ENCODE measurements at places on chromosomes 11 and 22. TPM values are rescaled to one million over a fixed set of nuclear protein-coding genes. Genes with fewer than 3 reads are reported as not detected.

EPS8L2 gene
- 76.7 TPM for total RNA-seq

GTSE1 gene
- total RNA-seq: not detected

PES1 gene
- 24.7 TPM for total RNA-seq

IL17RA gene
- 84.1 TPM for total RNA-seq

GLYATL2 gene
- total RNA-seq: not detected

OR2AT4 gene
- total RNA-seq: not detected

CEND1 gene
- not detected for total RNA-seq

TST gene
- 22.7 TPM for total RNA-seq

OR51D1 gene
- not detected for total RNA-seq

MAP6 gene
- 15.8 TPM for total RNA-seq

- DNase-seq: no peak
Observed at GRCh38 chr11:70705097-70705496, 306.8 kb downstream of the CTTN start.

- peak; percentile 93 for DNase-seq
Observed at GRCh38 chr22:36180038-36180880, 19.7 kb upstream of the APOL3 start.

- no peak for DNase-seq
Observed at GRCh38 chr11:26297189-26297975, 34.5 kb upstream of the ANO3 start.

GRCh38 chr22:26267856-26268255 lies 98.6 kb downstream of the SEZ6L start:
- no peak for DNase-seq

- DNase-seq: no peak
Observed at GRCh38 chr11:34305193-34305592, 52.6 kb downstream of the ABTB2 start.

DNA sequence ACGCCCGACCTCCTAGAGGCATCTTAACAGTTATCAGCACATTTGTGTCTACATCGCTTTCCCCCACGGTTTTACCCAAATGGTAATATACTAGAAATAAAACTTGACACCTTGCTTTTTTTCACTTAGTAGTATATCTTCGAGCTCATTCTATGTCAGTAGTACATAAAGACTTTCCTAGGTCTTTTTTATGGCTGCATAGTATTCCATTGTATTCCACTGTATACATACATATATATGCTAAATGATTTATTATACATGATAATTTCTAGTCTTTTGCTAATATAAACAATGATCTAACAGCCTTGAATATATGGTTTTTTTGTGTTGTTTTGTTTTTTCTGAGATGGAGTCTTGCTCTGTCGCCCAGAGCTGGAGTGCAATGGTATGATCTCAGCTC lies 34.8 kb upstream of the DLAT start:
- no peak for DNase-seq

DNA sequence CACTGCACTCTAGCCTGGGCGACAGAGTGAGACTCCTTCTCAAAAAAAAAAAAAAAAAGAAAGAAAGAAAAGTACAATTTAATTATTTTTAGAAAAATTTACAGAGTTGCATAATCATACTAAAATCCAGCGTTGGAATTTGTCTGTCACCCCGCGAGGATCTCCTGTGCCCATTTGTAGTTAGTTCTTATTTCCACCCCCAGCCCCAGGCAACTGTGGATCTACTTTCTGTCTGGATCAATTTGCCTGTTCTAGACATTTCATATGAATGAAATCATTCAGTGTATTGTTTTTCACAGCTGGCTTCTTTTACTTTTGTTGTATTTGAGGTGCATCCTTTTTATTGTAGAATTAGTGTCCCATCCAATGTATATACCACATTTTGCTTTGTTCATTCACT lies 102.6 kb upstream of the RASSF10 start:
- DNase-seq: no peak

DNA sequence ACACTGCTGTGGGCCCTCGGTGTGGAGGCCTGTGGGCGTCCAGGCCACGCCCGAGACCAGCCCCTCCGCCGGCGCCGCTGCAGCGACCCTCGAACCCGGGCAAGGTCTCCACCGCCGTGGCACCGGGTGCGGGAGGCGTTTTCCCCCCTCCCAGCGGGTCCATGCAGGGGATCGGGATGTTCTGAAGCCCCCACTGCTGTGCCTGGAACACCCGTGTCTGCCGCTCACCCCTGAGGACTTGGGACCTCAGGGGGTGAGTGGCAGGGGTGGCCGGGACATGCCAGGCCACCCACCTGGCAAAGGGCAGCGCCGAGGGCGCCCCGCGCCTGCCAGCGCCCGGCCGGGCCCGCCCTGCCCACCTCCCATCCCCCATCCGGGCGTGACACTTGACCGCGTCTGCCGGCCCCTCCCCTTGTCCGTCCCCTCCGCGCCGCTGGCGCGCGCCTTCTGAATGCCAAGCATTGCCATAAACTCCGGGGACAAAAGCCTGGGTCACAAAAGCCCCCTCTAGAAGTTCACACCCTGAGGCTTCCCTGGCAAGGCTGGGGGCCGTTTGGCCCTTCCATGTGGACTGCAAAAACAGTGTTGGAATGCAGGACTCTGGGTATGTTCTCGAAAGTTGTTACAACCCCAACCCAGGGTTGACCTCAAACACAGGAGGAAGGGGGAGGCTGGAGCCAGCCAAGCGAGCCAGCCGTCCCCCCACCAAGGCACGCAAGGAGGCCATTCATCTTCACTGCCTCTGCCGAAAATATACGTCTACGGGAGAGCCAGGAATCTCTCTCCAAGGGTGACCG lies 819 bp upstream of the KCNQ1OT1 start:
- DNase-seq: peak; percentile 6

GRCh38 chr11:20037396-20038153 lies 122.7 kb downstream of the DBX1 start:
- DNase-seq: no peak

GRCh38 chr22:30204742-30205111 lies 41.8 kb downstream of the LIF start:
- no peak for DNase-seq

- no peak for DNase-seq
Observed at GRCh38 chr11:119044708-119045107, 12.3 kb downstream of the HYOU1 start.

DNA sequence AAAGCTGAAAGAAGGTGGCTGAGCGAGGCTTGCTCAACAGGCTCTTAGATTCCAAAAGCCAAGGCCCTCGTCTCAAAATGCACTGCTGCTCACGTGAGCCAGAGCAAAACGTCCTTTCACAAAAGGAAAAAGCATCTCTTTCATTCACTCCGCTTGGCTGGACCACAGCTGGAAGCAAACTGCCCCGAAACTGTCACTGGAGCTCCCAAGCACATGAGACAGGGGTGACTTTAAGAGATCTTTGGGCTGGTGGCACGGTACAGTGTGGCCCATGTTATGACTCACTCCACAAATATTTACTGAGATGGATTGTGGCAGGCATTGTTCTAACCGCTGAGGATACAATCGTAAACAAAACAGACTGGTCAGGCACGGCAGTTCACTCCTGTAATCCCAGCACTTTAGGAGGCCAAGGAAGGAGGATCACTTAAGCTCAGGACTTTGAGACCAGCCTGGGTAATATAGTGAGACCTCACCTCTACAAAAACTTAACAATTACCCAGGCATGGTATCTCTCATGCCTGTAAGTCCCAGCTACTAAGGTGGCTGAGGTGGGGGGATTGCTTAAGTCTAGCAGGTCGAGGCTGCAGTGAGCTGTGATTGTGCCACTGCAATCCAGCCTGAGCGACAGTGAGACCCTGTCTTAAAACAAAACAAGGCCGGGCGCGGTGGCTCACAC lies 3.6 kb downstream of the PLA2G6 start:
- DNase-seq: no peak

DNA sequence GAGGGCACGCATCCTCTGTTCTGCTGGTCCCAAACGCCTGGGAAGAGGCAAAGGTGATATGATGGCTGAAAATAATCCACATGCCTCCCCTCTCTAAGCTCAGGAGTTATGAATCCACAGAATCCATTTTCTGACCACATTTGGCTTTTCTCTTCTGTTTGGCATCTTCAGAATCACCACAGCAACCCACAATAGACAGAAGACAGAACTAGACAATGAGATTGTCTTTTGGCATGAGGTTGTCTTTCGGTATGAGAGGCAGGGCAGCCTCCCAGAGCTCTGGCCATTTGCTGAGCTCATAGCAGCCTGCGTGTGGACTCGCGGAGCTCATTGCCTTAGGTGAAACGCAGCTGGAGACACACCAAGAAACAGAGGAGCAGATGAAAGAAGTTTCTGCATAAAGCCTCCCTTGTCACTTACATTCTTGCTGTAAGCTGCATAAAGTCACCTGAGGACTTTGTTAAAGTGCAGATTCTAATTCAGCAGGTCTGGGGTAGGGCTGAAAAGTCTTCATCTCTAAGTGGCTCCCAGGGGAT lies 868.0 kb downstream of the NTM start:
- no peak for DNase-seq

DNA sequence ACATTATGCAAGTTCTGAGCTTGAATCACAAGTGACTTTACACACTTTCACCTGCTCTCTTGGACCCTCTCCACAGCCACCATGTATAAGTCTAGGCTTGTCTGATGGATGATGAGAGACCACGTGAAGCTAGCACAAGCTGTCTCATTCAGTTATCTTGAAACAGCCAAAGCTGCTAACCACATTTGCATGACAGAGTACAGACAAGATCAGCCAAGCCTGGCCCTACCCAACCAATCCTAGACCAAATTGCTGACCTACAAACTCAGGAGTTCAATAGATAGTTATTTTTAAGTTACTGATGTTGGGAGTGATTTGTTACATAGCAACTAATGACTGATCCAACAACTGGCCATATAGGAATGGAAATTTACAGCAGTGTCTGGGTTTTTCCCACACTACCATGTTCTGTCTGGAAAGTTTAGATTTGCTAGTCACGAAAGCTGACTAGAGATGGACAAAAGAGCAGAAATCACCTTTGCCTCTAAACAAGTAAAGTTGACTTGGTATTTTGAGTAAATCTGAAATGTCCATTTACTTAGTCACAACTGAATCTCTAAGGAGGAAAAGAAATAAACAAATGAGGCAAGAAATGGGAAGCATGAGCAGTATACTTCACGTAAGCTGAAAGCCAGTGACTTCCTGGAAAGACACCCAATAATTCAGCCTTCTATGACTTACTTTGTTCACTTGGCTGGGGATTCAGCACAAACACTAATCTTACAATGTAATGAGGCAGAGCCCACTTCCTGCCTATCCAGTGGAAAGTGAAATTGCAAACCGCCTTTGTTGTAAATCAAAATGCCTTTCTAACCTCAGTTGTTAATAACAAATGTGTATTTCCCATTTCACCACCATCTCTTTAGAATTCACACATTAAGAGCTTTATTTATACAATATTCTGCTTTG lies 101.7 kb downstream of the FAM181B start:
- no peak for DNase-seq

DNA sequence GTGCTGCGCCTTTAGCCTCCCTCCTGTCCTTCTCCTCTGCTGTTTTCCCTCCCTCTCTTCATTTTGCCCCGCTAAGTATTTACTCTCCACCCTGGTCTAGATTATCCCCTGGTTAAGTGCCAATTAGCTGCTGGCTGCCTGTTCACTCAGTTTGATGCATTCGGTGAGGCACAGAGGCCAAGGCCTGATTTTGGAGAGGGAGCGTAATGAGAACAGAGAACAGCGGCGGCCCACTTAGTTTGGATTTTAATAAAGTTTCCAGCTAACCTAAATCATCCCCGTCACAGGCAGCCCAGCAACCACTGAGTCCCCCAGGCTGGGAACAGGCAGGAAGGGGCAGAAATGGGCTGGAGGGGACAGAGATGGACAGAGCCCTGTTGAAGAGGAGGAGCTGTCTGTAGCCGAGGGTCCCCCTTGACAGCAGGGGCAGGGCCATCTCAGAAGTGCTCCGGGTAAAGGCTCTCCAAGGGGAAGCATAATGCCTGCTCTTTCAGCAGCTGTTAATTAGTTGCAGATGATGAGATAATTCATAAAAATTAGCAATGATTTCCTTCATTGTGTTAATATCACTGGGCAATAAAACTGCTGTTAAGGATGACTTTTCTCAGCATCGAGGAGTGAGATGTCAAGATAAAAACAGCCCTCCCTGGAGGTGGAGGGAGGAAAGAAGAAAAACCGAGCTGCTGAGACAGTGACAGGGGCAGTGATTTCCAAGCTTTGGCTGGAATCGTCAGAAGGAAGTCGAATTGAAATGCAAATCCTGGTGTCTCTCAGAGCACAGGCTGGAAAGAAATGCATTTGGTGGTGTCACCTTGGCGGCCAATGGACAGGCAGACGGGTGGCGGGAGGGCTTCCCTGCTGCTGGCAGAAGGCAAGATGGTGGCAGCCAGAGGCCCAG lies 170.1 kb downstream of the GRIK4 start:
- DNase-seq: no peak

- no peak for DNase-seq
Observed at GRCh38 chr22:49192180-49192856, 635.4 kb downstream of the BRD1 start.

- no peak for DNase-seq
Observed at GRCh38 chr11:77171885-77172665, 44.0 kb downstream of the MYO7A start.

- DNase-seq: no peak
Observed at GRCh38 chr11:117230286-117230961, 1.4 kb downstream of the PCSK7 start.

- no peak for DNase-seq
Observed at GRCh38 chr11:86171627-86172026, 72.9 kb upstream of the EED start.

GRCh38 chr11:129230006-129230405 lies 37.9 kb upstream of the ARHGAP32 start:
- DNase-seq: no peak

- DNase-seq: no peak
Observed at GRCh38 chr11:64095949-64096348, 60.2 kb downstream of the FLRT1 start.

GRCh38 chr22:50339945-50340879 lies 2.9 kb upstream of the PPP6R2 start:
- no peak for DNase-seq

DNA sequence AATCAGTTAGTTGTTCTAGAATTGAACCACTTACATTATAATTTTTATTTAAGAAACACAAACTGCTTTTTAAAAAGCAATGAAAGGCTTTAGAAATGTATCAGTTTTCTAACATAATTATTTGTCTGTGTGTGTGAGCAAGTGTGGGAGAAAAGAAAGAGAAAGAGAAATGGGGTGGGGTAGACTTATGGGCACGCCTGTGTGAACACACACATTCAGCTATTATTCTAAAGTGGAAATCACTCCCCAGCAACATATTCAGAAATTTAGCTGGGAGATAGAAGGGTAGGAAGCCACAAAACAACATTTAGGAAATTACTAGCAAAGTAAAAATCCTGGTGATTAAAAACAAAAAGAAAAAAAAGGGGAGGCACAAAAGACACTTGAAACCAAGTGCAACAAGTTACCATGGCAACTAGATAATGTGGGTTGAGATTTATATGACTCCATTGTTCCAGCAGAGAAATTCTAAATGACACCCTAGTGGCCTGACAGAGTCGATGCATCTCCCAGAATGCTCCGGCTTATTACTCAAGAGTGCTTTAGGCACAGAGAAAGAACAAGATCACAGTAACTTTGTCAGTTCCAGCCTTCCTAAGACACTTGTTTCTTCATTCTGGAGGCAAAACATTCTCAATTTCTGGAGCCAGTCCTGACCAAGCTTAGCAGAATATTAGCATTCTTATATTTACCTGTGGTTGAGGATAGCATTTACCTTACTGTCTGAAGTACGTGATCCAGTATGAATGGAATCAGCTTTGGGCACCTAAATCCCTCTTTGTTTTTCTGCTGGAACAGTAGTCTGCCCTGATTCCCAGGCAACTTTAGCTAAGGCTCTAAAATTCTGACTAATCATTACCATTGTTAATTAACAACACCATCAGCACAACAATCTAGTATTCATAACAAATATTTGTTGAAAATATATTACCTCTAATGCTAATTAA lies 444.4 kb downstream of the DLG2 start:
- DNase-seq: no peak
